Stimulated activated CD8-positive, alpha-beta memory T cell treated with anti-CD3 and anti-CD28 coated beads, Interleukin-4, amount 100 ng/mL, for 4 hours (primary cell): ENCODE measurements at places on chromosomes 1 and 21.
A peak's percentile ranks its signal among the peaks of the same experiment; 100 is the strongest.

DNA sequence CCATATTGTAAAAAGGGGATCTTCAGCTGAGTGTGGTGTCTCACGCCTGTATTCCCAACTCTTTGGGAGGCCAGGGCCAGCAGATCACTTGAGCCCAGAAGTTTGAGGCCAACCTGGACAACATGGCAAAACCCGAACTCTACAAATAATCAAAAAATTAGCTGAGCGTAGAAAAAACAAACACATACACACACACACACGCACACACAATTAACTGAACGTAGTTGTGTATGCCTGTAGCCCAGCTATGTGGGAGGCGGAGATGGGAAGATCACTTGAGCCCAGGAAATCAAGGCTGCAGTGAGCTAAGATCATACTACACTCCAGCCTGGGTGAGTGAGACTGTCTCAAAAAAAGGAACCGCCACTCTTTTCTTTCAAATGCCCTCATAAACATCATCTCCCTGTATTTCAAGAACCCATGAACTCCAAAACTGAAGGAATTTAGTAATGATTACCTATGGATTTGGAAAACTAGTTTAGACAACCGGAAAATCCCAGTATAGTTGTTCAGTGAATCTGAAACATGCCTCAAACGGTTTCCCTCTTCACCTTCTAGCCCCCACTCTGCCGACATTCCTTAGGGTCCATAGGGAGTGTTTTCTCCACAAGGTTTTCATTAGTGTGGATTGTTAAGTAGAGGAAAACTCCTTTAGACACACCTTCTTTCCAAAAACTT, 4.5 kb downstream of the TXNIP start:
- no peak for DNase-seq

- no peak for DNase-seq
These were observed 493 bp upstream of the ESPN start for GRCh38 chr1:6424000-6424565.

DNA sequence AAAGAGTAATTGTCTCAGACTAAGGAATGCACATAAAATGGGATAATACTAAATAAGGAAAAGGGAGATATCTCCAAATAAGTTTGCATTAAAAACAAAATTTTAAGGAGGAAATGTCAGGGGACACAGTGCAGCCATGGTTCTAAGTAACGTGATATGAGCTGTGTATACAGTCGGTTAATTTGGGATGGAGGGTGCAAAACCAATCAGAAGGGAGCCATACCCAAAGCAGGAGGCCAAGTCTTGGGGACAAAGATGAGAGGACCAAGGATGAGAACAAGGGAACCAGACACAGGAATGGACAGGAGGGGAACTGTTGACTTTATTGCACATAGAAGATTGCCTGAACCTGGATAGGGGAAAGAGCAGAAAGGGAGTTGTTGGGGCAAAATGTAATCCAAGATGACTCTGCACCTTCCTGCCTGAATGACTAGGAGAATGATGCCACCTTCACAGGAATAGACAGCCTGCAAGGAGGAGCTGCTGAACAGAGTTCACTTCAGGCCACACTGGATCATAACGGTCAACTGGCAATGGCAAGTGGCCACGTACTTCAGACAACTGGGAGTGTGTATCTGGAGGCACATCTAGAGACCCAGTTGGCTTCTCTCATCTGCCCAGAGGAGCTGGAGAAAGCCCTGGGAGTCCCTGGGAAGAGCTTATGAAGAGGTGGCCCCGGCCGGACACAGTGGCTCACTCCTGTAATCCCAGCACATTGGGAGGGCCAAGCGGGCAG, 22.0 kb upstream of the BOLA1 start:
- DNase-seq, result no peak

- DNase-seq, result no peak
These were observed 2.0 kb upstream of the RABGAP1L start for GRCh38 chr1:174157157-174157806.

DNA sequence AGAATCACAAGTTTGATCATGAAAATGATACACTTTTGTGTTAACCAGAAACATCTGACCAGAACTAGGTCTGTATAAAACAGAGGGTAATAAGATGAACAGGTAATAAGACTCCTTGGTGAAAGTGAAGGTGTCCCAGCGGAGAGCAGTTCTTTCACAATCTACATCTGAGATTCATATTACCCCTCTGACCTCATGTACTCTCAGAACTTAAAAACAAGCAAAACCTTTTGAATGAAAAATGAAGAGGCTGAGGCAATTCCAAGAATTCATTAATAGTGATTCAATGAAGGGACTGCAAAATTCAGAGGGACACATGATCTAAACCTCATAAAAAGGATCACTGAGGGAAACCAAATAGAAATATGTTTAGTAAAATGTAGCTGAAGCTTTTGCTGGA, 10.9 kb upstream of the MPZL1 start:
- DNase-seq, result no peak

GRCh38 chr1:17958704-17959103, 148.9 kb upstream of the IGSF21 start:
- DNase-seq, result no peak

DNA sequence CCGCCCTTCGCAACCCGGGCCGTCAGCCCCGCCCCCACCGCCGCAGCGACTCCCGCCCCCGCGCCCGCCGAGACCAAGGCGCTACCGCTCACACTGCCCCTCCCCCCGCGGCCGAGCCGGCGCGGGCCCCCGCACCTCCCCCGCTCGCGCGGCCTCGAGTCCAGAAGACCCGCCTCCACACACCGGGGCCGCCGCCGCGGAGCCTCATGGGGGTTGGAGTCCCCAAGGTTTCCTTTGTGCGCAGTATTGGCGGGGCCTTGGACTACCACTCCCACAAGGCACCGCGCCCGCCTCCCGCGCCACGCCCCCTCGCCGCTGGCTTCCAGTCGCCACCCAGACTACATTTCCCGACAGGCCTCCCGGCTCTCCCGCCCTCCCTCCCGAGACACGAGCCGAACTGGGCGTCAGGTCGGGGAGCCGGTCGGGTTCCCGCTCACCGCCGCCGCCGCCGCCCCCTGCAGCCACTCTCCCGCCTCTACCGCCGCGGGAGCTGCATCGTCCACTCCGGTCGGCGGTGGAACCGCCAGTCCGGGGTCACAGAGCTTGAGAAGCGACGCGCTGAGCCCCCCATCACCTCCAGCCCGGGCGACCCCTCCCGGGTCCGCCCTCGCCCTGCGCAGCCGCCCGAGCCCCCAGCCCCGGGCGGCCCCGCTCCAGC, at the start of gene PHF13:
TSS of gene PHF13 (plus strand) at position 371 of the 658 bp plus-strand sequence. CDS start 336 bp downstream, outside the sequence.
- peak; percentile 98 for DNase-seq
